ENCODE measurements at places on chromosomes 4 and X. TPM values are rescaled to one million over a fixed set of nuclear protein-coding genes. Genes with fewer than 3 reads are reported as not detected.

DNA sequence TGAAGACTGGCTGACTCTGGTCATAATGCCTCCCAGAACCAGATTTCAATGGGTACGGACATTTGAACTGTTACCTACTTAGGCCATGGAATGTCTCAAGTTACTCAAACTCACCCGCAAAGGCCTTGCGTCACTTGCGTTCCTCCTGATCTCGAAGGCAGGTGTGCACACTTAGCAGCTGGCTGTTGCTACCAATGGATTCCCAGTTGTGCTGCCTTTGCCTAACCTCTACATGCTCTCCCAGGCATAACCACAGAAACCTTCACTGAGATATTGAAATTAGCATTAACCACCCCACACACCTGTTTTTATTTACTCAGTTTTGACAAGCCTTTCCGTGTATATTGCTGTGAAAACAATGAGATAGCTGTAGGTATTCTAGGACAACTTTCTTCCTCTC is 2.8 kb downstream of the ERVMER34-1 start:
- no peak for DNase-seq

DNA sequence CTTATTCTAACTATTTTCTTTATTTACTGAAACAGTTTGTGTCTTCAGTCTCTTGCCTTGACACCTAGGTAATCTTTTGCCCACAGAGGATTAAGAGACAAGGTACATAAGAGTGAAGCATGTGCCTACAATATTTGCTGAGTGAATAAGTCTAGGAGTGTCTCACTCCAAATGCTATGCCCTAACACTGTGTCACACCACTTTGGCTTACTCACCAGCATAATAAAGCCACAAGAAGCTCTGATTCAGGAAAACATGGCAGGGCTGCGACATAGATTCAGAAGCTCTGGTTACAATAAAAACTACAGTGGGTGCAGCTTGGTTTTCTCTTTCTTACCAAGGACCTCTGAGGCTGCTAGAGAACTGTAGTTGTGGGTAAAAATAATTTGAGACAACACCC is 127.1 kb downstream of the RBM46 start:
- DNase-seq: no peak

GRCh38 chrX:12977761-12978204 is 2.9 kb downstream of the TMSB4X start:
- DNase-seq: no peak

TMPRSS11F gene
- total RNA-seq: not detected
